Activated CD8-positive, alpha-beta T cell treated with anti-CD3 and anti-CD28 coated beads for 36 hours (primary cell): ENCODE measurements at places on chromosomes 1 and 21. TPM values are rescaled to one million over a fixed set of nuclear protein-coding genes. Genes with fewer than 3 reads are reported as not detected.

DNA sequence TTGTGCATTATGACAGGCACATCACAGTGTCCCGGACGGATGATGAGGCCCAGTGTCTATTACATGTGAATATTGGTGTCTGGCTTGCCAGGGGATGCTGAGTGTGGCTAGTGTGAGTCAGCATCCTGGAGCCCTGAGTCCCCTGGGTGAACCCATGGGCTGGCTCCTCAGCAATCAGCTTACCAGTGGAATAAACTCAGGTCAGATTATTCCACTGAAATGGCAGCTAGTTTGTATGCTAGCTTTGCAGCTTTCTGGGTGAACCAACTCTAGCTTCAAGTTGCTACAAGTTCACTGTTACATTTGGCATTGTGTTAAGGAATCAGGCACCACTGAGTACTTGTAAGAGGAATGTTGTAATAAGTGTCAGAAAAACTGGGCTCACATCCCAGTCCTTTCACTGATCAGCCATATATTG lies 23.9 kb upstream of the RPTN start:
- peak; percentile 26 for DNase-seq

DNA sequence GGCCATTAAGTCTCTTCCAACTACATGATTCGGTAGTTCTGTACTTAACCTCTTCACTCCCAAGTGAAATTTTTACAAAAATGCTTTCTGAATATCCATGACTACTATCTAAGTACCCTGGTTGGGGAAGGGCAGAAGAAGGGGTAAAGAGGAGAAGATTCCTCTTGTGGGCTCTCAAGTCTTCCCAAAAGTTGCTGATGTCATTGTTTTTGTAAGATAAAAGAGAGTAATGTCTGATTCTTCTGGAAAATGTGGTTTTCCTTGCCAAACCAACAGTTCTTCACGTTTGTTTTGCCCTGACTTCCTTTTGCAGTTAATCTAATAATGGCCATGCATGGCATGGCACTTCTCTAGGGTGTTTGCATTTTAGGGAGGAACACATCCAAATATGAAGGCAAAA lies 34.7 kb upstream of the AK4 start:
- DNase-seq, result no peak

The SYTL1 gene
- 77.7 TPM for total RNA-seq

GRCh38 chr1:95067568-95067967 lies 5.2 kb downstream of the ALG14 start:
- no peak for DNase-seq

GRCh38 chr1:10629091-10629815 lies 154.5 kb downstream of the PEX14 start:
- no peak for DNase-seq

GRCh38 chr1:2594001-2594640 lies 7.5 kb downstream of the PRXL2B start:
- DNase-seq, result peak; percentile 1

The NBPF4 gene
- not detected for total RNA-seq

DNA sequence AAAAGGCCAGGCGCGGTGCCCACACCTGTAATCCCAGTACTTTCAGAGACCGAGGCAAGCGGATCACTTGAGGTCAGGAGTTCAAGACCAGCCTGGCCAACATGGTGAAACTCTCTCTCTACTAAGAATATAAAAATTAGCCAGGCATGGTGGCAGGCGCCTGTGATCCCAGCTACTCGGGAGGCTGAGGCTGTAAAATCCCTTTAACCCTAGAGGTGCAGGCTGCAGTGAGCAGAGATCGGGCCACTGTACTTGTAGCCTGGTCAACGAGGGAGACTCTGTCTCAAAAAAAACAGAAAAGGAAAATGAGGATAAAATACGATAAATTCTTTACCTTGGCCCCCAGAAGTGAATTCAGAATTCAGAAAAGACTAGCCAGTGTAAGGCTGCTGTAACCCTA lies 1.6 kb downstream of the TMEM50B start:
- no peak for DNase-seq

- DNase-seq, result peak; percentile 69
These were observed 27.4 kb upstream of the COQ8A start for GRCh38 chr1:226912587-226913176.

The ZNF695 gene
- total RNA-seq, result 2.6 TPM

The RGL1 gene
- 1.2 TPM for total RNA-seq

GRCh38 chr1:81967951-81968350 lies 167.2 kb downstream of the ADGRL2 start:
- no peak for DNase-seq

The MCOLN2 gene
- 15.7 TPM for total RNA-seq

The FAM163A gene
- not detected for total RNA-seq

DNA sequence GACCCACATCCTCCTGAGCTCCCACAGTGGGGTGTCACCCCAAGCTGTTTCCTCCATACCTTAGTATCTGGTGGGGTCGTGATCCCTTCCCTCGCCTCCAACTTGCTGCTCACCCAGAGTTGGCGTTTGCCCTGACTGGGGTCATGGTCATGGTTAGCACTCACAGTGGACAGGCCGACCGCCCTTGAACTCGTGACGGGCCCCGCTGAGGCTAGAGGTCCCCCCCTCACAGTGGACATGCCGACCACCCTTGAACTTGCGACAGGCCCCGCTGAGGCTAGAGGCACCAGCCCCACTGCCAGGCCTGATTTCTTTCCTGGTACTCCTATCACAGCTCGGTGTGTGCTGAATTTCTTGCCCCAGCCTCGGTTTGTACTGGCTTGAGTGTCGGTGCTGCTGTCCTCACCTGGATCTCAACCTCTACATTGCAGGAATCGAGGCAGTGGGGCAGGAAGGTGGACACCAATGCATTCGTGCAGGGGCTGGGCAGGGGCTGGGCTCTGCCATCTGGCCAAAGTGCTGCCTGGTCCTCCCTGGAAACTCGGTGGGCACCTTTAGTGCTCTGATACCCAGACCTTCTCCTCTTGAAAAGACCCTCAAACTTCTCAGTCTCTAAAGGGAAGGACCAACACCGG lies 37.5 kb upstream of the AJAP1 start:
- no peak for DNase-seq

- DNase-seq, result no peak
These were observed 39.6 kb downstream of the FCER1A start for GRCh38 chr1:159341736-159342135.

DNA sequence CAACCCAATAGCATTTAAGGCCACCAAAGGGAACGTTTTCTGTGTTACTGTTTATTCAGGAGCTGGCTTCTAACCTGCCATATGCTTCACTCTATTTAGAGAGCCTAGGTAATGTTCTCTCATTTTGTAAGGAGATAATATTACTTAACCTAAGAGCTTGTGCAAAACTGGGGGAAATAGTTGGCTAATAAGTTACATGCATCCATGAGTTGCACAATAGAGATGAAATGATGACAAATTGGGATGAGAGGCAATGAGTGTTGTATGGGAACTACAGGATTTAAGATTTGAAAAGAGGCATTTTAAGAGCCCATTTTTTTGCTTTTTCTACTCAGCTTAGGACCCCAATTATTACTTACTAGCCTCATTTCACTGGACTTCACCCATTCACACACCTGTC lies 151.0 kb downstream of the ST6GALNAC3 start:
- DNase-seq, result no peak

The ALX3 gene
- total RNA-seq, result not detected

DNA sequence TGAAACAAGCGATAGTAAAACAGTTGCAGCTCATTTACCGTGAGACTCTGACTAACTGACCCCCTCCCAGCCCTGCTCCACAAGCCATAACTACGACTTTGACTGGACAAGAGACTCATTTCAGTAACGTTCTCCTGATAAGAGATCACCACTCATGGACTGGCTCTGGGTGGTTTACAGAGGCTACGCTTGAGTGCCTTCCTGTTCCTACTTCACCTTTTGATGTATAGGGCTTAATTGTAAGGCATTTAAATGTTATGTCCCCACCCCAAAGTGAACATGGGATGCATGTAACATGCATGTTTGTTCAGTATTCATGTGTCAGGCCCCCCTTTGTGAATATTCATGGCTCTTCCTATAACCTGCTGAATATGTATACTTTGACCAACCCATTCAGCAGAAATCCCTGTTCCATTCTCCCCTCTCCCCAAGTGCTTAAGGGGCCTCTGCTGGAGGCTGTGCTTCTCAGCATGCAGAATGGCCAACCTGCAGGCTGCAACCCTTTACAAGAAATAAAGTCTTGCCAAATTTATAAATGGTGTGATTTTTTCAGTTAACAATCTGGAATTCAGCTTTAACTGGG lies 50.7 kb upstream of the SPOCD1 start:
- no peak for DNase-seq

- no peak for DNase-seq
These were observed 17.4 kb downstream of the TGFB2 start for GRCh38 chr1:218362418-218363076.

The MCOLN3 gene
- total RNA-seq, result 0.29 TPM

DNA sequence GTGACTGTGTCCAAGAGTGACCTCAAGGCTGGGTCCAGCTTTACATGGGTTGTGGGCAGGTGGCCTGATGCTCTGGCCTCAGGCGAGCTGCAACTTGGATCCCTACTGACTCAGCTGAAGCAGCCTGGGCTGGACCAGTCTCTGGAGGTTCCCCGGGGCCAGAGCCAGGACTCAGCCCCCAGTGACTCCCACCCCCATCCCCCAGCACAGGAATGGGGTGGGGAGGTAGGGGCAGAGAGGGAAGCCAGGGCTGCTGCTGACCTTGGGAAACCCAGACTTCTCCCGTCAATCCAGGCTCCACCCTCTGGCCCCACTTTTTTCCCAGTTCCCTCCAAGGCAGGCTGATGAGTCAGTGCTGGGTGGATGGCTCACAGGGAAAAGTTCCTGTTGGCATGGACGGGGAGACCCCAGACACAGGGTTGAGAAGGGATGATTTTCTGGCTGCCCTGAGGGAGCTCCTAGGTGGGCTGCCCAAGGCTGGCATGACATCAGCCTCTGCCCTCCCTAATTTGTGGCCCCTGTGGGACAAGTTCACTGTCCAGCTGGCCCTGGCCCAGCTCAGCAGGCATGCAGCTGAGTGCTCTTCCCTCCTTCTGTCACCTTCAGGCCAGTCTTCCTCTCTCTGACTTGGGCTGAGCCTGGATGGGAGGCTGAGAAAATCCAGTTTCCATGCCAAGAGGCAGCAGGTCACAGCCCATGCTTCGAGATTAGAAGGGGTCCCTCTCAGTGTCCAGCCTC lies 2.2 kb downstream of the ZC3H12A start:
- DNase-seq, result peak; percentile 2

The NUDT4B gene
- not detected for total RNA-seq

The CYP4B1 gene
- total RNA-seq, result not detected

GRCh38 chr1:40870135-40870728 lies 8.1 kb upstream of the CITED4 start:
- DNase-seq, result no peak

The PGLYRP4 gene
- total RNA-seq, result not detected

- DNase-seq, result no peak
These were observed 66.4 kb downstream of the DDAH1 start for GRCh38 chr1:85398391-85399064.

GRCh38 chr1:192967901-192968300 lies 91.3 kb downstream of the UCHL5 start:
- DNase-seq, result no peak

- no peak for DNase-seq
These were observed 118.9 kb upstream of the ZC3H11B start for GRCh38 chr1:219731771-219732170.

- DNase-seq, result no peak
These were observed 179.4 kb downstream of the SLC45A1 start for GRCh38 chr1:8497210-8497819.

The IQGAP3 gene
- 14.4 TPM for total RNA-seq

GRCh38 chr1:75514270-75514669 lies 96.6 kb downstream of the SLC44A5 start:
- DNase-seq, result no peak

The HES3 gene
- total RNA-seq, result not detected

- no peak for DNase-seq
These were observed 103.0 kb downstream of the LAMC2 start for GRCh38 chr1:183289051-183289496.

DNA sequence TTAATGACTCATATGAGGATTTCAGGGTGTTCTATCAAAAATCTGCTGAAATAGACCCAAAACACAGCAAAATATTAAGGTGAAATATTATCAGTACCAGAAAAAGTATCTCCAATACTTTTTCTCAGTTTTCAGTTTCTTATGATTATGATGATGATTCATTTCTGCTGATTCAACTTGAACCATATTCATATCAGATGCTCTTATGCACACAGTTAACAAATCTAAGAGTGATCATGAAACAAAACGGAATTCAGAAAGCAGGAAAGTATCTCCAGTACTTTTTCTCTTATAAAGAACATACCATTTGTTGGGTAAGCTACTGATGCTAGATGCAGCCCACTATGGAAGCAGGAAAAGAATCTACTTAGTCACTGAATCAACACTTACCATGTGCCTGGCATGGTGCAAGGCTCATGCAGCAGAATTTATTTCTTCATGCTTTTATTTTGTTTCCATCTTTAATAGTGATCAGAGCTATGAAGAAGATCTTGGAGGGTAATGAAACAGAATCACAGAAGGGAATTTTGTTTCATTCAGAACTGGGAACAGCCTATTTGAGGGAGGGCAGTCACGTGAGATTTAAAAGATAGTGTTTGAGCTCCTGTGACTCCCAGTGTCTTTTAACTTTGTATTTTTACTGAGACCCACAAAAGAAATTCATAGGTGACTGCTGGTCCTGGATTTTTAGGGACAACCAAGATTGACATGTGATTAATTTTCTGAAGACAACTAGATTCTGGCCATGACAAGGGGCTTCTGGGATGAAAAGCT lies 480.6 kb downstream of the SETD4 start:
- DNase-seq, result no peak

DNA sequence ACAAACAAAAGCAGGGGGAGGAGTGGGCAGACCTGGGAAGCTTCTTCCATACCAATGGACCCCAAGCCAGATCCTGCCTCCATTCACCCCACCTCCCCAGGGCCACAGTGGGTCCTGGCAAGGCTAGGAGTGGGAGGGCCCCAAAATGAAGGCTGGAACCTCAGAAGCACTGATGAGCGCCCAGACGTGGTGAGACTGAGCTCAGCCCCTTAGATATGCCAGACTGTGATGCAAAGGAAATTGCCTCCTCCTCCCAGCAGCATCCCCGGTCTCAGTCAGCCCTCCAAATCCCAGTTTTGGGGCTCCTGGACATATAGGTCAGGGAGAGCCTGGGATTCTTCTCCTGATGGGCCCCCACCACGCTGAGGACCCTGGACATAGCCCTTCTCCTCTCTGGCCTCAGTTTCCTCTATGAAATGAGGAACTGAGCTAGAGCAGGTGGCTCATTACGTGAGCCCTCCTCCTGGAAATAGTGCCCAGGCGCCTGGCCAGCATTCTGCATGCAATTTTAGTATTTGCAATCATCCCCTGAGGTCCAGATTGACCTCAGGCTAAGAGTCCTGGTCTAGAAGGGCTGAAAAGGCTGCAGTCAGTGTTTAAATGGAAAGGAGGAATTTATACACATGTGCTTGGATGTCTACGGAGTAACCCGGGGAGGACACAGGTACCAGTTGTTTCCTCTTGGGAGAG lies 33.5 kb downstream of the RHBG start:
- DNase-seq, result no peak

- no peak for DNase-seq
These were observed 46.2 kb downstream of the GPR3 start for GRCh38 chr1:27438621-27439061.
